Fibroblast of skin of left quadriceps (primary cell): ENCODE measurements at places on chromosomes 3 and 15.

GRCh38 chr3:30098243-30098642 is 508.2 kb upstream of the TGFBR2 start:
- DNase-seq: peak; percentile 8

DNA sequence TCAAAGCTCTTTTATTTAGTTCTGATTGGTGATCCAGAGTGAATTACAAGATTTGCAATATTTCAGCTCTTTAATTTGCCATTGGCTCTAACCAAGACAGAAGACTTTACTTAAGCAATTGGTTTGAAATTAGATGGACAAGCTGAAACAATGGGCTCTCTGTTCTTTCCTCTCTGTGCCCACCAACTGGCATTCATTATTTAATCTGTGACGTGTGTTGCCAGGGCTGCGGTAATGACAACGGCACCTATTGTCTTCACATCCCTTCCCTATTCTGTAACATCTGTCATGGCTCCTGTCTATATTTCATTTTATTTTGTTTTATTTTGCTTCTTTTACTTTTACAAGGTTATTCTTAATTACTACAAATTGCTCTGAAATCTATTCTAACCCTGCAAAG is 33.9 kb downstream of the PLD1 start:
- no peak for DNase-seq

GRCh38 chr15:30917675-30918074 is 14.0 kb downstream of the FAN1 start:
- no peak for DNase-seq

DNA sequence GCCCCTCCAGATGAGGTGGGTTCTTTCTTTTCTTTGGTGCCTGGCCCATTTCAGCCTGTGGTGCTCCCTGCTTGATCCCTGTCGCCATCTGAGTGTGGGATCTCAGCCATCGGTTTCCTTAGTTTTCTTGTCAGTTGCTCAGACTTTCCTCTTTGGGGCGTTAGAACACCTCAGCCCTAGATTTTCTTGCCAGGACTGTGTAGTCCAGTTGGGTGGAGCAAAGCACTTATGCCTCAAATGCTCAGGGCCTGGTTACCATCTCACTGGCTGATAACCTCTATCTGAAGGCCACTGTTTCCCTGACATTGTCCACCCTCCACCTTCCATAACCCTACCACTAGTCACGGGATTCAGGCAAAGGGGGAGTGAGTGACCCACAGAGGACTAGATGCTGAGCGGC is 208.7 kb upstream of the BHLHE40 start:
- no peak for DNase-seq

- DNase-seq: peak; percentile 58
Measured at GRCh38 chr3:72390841-72391240, 457.4 kb downstream of the SHQ1 start.

GRCh38 chr15:76575679-76576078 is 239.1 kb downstream of the ISL2 start:
- no peak for DNase-seq

DNA sequence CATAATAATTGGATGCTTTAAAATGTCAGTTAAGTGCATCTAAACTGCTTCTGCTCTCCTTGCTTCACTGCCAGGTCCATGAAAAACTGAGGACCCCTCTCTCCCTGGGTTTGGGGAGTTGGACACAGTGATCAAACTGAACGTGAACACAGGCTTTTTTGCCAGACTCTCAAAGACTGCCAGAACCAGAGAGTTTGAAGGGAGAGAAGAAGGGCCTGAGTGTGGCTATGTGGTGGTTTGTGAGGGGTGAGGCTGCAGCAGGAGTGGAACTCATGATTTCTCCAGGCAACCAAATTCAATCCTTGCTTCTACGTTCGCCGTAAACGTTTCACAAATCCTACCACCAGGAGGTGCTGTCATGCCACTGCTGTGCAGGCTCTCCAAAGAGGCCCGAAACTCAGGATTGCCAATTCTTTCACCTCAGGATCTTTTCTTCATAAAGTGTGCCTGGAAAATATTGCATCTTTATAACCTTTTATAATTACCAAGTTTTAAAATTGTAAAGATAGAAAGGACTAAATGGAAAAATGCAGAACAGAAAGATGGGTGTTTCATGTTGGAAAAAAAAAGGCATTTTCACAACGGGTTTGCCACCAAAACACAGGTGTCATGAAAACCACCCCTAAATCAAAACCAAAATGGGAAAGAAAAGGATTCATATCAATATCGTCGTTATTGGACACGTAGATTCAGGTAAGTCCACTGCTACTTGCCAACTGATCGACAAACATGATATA is 19.7 kb downstream of the TM4SF4 start:
- no peak for DNase-seq

DNA sequence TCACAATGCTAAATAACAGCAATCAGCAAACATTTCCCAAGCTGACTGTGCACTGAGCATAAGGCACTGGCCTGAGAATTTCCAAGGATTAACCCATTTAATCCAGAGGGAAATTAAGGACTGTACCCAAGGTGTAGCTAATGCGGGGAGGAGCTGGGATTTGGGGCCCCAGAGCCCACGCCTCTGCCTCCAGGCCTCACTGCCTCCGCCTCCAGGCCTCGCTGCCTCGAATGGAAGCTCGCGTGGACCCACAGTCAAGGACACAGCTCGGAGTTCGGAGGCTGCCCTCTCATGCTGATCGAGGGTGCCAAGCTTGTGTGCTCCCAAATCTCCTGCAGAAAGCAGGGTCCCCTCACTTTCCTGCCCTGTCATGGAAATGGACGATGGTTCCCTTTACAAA is 76.5 kb upstream of the SNRPA1 start:
- DNase-seq: no peak

- no peak for DNase-seq
Measured at GRCh38 chr3:128445357-128445756, 21.3 kb downstream of the DNAJB8 start.

DNA sequence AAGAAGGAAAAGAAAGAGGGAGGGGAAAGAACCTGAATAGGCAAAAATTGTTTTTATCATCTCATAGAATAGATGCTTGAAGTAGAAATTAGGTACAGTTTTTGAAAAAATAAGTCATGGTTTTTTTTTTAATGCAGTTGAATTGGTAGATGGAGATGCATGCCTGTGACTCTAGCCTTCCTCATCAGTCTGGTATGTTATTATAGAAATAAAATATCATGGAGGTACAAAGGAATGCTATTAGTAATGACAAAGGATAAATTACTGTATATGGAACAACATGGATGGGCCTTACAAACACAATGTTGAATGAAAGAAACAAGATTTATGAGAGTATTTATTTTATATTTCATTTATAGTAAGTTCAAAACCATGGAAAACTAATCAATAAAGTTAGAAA is 162.4 kb upstream of the GALNT15 start:
- peak; percentile 51 for DNase-seq

- DNase-seq: no peak
Measured at GRCh38 chr15:48590723-48591122, 54.8 kb downstream of the FBN1 start.

DNA sequence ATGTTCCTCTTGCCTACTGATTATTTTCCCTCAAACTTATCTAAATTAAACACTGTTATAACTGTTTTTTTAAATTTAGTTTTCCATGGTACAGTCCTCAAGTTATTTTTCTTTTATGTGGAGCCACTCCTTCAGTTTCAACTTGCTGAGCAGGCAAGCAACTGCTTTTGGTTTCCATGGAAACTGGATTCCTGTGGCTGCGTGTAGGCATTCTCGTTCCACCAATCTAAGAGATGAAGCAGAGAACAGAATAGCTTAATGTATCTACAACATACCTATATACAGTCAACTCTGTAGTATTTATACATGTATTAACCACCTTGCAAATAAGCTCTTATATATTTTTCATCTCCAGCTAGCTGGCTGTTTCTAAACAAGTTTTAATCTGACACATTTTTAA is 25.8 kb upstream of the ANXA2 start:
- peak; percentile 84 for DNase-seq

- DNase-seq: no peak
Measured at GRCh38 chr3:4586381-4586780, 93.2 kb downstream of the ITPR1 start.

- peak; percentile 8 for DNase-seq
Measured at GRCh38 chr15:70672081-70672480, 91.3 kb downstream of the UACA start.

- no peak for DNase-seq
Measured at GRCh38 chr15:28962851-28963710, 77.3 kb downstream of the APBA2 start.

- DNase-seq: no peak
Measured at GRCh38 chr3:23217872-23218554, 14.9 kb downstream of the UBE2E2 start.
